ENCODE measurements at places on chromosomes 11 and 22.

DNA sequence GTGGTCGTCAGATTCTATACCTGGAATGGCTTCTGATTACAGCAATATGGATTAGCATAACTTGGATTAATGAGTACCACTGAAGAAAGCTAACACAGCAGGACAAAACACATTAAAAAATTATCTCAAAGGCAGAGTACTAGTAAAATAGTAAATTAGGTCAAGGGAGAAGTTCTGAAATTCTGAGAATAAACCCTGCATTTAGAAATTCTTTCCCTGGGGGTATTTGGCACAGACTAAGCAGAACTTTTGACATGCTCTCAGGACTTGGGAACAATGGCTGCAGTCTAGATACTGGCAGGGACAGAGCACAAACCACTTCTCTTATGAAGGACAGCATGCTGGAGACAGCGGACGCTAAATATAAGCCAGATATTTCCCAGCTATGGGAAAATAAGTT is 85.6 kb upstream of the GRIA4 start:
- DNase-seq, result no peak

DNA sequence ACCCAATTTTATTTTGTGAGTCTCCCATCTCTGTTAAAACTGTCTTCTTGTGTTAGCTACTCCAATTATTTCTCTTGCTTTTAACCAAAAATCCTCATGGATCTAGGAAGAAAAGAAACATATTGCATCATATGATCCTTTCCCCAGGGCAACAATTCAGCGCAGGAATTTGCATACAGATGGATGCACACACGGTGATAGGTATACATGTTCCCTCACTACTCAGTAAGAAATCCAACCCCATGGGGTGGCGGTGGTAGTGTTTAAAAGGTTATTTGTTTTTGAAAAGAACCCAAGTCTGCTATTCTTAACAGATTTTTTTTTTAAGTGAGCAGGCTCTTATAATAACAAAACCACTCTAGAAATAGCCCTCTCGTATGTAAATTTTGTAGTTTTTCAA is 4.2 kb upstream of the SYN3 start:
- DNase-seq, result no peak

DNA sequence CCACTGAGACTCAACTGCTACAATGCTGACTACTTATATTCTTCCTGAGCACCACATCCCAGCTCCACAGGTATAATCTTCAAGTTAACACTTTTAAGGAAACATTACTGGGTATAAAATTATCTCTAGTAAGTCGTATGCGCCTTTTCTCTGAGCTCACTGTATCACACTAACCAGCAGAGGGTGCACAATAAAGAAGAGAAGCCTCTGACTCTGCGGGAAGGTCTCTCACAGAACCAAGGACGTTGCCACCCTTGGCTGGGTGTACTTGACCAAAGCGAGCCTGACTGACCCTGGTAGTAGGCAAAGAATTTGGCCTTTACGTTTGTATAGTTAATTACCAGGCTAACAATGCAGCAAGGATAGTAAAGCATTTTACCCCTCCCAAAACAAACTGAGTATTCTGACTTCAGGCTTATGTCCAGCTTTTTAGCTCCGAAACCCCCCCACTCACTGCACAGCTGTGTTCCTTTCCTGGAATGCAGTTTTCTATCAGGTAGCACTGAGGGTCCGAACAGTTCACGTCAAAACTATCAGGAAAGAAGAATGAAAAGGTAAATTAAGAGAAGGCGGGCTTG is at the start of gene BTBD18:
Gene BTBD18 (minus strand): TSS at position 144 of the 578 bp plus-strand sequence. CDS start 631 bp downstream, outside the sequence.
- DNase-seq, result peak; percentile 28

- DNase-seq, result no peak
Measured at GRCh38 chr11:47516155-47516554, 36.8 kb downstream of the CELF1 start.

GRCh38 chr11:75813622-75814039 is 1.4 kb upstream of the UVRAG start:
- no peak for DNase-seq

GRCh38 chr11:86736291-86737143 is 63.8 kb upstream of the PRSS23 start:
- no peak for DNase-seq

GRCh38 chr11:115996125-115996807 is 492.1 kb upstream of the CADM1 start:
- DNase-seq, result no peak

DNA sequence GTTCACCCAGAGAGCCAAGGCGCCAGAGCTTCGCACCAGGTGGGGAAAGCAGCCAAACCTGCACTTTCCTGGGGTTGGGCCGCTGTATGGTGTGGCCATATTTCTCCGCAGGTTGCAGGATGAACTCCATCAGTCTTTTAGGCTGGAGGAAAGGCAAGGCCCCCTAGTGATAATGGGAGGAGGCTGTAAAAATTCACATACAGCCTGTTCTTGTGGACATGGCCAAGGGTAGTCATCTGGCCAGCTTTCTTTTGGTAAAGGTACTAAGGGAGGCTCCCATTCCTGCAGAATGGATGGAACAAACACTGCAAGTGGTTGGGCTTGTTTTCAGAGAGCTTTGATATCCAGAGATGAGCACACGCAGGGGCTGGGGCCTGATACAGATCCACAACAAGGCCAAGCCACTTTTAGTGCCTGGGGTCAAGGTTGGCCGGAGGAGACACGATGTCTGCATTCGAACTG is 29.6 kb downstream of the C22orf31 start:
- DNase-seq, result no peak

GRCh38 chr11:40188848-40189247 is 1270.6 kb downstream of the LRRC4C start:
- DNase-seq, result no peak

GRCh38 chr22:26066534-26066933 is 102.7 kb upstream of the SEZ6L start:
- DNase-seq, result no peak

DNA sequence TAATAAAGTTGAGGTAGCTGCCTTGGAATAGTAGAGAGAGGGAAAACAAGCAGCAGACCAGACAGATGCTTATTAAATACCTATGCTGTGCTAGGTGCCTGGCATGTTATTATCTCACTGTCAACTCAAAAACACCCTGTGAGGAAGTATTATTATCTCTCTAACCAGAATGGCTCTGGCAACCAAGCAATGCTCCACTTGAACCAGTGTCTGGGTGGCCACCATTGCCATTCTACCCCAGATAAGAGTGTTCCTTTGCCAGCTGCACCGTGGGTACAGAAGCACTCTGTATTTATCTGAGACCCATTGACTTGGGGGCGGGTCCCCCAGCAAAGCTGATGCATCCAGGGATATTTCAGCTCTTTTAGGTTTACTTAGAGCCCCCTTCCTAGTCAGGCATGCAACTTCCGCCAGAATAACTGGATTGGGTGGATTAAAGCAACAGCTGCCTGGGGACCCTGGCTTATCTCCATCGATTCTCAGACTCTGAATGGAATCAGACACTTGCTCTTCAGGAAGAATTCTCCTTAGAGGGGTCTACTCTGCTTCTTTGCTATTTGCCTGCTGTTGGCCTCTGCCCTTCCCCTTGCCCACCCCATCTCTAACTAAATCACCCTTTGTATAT is 49.1 kb downstream of the RCN1 start:
- no peak for DNase-seq

GRCh38 chr11:20059587-20060021 is 100.7 kb downstream of the DBX1 start:
- no peak for DNase-seq

All from activated naive CD4-positive, alpha-beta T cell treated with anti-CD3 and anti-CD28 coated beads, Interleukin-2, amount 10 ng/mL, durations not matched to agents 7 days and 5 days (primary cell).